Activated CD4-positive, CD25-positive, alpha-beta regulatory T cell (primary cell): ENCODE measurements at places on chromosomes 7 and 10.

GRCh38 chr10:114234132-114234531, 4.9 kb upstream of the VWA2 start:
- no peak for DNase-seq

DNA sequence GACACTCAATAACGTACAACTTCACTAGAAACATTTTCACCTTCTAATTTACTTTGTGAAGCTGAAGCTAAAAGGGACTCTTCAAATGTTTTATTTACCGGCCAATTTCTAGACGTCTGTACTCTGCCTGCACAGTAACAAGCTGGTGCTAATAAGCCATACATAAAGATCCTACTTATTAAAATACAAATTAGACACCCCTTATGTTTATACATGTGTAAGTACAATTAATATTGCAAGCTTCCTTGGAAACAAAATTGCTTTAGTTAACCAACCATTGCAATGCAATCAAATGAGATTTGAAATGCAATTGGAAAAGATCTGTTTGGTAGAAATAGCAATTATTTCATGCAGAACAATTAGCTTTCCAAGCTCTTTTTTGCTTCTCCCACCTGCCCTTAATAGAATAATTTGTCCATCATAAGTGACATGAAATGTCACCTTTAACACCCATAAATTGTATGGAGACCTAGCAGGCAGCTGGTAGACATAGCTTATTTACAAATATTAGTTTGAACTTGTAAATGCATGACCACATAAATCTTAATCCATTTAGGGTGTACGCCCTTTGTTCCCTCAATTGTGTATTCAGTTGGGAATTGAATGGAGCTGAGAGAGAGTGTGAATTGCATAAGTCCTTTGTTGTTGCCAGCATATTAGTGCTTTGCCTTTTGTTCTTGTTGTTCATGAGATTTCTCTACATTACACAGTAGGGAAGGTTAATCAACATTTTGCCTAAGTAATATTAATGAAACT, 277.1 kb downstream of the CACNA2D1 start:
- no peak for DNase-seq

- DNase-seq: no peak
These were observed 35.3 kb upstream of the STARD3NL start for GRCh38 chr7:38142736-38143135.

DNA sequence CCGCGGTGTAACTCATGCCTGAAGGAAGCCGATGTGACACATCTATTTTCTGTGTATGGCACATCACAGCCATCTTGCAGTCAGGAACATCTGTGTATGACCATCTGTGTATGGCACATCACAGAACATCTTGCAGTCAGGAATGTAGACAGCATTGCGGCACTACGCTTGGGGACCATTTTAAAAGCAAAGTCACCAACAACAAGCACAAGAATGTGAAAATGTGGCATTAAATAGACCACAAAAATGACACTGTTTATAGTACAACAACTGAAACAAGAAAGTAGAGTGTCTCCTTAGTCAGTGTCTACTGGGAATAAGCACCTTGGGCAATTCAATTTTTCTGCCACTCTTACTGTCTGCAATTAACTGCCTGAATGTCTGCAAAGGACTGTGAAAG, 124.4 kb downstream of the HGF start:
- DNase-seq: no peak

- DNase-seq: no peak
These were observed at the start of gene EPDR1 for GRCh38 chr7:37920305-37920848. Gene EPDR1, plus strand, starts transcription at chr7:37920640. Its CDS starts 300 bp downstream, at chr7:37920940.

- no peak for DNase-seq
These were observed 120.9 kb upstream of the ZNF438 start for GRCh38 chr10:31152421-31153135.

DNA sequence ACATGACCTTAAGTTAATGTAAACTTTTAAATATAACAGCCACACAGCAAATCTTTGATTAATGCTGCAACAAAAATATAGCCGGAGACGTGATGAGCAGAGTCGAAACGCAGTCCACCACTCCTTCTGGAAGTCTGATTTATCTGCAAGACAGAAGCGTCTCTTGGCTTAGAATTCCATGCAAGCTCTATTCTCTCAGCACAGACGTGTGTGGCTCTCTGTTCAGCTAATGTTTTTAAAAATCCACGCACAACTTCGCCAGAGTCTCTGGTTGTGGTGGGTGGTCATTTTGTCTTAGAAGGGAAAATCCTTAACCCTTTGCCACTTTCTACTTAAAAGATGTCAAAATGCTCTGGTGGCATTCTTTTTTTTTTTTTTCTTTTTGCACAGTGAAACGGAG, 438.0 kb upstream of the MGMT start:
- DNase-seq: no peak

GRCh38 chr10:86187499-86188239, 178.9 kb downstream of the GRID1 start:
- no peak for DNase-seq

GRCh38 chr10:17387861-17388503, 66.4 kb downstream of the ST8SIA6 start:
- no peak for DNase-seq

DNA sequence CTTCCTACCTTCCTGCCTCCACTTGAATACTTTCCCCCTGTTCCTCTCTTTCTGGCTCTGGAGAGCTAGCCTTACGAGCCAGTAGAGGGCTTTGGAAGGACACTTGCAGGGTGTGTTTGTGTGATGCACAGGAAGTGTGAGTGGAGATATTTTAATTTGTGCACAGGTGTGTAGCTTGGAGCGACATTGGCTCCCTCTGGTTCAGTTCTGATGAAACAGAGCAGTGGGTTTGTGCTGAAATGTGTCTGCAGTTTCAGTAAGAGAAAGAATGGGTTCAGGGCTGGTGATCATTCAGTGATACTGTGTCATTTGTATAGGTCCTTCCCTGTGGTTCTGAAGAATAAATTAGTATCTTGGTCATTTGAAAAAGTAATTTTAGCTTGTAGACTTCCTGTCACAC, 86.9 kb downstream of the SND1 start:
- no peak for DNase-seq

DNA sequence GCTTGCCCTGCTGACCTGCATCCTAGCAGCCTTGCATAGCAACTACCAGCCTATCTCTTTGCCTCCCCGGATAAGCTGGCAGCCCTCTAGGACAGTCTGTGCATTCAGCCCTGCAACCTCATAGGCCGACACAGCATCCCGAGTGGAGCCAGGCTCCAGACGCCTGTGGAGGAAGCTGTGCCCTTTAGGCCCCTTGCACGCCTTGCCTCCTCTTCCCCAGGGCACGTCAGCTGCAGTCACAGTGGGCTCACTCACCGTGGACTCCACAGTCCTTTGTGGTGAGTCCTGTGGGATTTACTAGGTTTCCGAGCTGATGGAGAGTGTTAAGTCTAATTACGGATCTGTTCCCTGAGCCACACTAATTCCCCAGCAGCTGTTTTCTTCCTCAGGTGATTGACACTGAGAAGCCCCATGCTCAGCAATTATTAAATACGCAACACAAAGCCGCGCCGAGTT, 540.0 kb downstream of the TCERG1L start:
- no peak for DNase-seq

DNA sequence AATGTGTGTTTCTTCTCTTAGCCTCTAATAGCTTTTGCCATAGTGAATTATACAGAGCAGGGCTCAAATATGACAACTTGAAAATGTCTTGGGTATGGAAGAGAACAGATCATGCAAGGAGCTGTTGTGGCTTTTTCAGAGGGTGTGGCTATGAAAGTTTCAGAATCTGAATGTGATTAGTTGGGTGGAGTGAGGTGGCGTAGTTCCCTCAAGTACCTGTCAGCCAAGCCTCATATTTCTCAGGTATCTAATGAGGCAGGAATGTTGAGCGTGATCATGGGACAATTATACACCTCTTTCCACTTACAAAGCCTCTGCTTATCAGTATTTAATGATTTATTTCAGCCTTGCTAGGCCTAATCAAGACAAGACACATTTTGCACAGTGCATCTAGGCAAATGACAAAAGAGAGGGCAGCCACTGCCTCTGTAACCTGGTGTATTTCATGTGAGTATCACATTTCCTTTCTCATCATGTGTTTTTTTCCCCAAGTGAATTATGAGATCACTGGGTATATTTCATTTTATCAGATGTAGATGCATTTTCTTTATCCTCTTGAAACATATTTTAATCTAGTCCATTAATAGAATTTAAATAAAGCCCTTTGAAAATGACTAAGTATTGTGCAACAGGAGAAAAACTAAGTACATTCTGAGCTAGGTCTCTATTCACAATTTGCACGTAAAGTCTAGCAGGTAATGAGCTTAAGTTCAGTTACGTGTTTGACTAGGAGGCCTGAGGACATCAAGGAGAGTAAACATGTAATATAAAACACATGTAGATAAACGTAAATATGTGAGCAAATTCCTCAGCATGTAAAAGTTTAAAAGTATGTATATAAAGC, 644.4 kb upstream of the IGFBP3 start:
- DNase-seq: no peak

GRCh38 chr10:70258216-70258615, 25.0 kb upstream of the PPA1 start:
- DNase-seq: no peak

DNA sequence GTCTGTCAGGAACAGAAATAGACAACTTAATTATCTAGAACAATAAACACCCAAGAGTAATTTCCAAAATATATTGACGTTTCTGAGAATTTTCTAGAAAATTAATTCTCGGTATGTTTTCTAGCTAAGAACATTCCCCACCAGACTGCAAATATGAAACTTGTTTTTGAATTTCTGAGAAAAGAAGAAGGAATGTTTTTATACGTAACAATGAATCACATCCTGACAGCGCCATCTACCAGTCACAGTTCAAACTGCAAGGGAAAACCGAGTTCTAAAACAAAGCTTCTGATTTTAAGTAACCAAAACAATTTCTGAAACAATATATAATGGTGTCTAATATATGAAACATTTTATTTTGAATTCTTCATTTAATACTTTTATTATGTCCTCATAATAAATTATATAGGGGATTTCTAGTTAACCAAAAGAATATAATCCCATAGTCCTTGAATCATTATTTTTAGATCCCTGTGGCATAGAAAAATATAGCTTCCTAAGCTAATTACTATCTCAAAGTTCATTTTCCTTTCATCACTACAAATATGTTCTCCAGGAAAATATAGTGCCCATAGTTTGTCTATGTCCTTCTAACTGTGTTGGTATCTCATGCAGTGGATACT, 34.5 kb upstream of the MEOX2 start:
- DNase-seq: no peak

DNA sequence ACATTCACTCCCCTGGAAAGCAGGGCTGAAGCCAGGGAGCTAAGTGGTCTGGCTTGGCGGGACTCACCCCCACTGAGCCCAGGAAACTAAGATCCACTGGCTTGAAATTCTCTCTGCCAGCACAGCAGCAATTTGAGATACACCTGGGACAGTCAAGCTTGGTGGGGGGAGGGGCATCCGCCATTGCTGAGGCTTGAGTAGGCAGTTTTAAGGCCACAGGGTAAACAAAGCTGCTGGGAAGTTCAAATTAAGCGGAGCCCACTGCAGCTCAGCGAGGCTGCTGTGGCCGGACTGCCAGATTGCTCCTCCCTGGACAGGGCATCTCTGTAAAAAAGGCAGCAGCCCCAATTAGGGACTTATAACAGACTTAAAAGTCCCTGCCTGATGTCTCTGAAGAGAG, 108.2 kb upstream of the FAM13C start:
- no peak for DNase-seq

DNA sequence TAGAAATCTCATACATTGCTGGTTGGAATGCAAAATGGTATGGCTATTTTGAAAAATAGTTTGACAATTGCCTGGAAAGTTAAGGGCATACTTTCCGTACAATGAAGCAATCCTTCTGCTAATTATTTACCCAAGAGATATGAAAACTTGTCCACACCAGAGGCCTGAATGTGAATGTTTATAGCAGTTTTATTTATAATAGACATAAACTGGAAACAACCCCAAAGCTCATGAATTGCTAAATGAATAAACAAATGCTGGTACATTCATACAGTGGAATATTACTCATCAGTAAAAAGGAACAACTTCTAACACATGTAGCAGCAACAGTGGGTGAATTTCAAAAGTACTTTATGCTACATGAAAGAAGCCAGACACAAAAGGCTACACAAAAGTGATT, 42.7 kb downstream of the MMRN2 start:
- DNase-seq: no peak

DNA sequence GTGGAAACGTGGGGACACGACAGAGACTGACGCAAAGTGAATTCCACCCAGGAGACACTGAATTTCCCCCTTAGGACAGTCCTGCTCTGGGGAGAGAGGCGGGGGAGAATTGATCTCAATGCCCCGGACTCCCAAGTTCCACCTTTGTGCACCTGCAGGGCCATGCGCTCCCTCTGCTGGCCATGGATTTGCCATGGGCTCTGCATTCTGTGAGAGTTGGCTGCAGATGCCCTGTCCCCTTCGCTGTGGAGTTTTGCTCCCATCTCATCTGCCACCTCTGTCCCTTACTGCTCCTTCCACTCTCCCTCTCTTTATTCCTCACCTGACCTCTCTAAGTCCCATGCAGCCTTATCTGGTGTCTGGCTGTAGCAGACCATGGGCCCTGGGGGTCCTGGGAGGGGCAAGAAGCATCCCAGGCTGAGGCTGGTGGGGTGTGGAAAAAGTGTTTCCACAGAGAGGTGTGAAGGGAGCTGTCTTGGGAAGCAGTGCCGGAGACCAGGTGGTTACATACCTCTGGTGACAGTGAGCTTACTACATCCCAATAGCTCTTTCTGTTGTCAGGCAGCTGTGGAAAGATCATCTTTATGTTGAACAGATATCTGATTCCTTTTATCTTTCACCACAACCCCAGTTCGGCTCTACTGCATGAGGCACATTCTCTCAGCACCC, 14.3 kb downstream of the GHRHR start:
- DNase-seq: no peak

DNA sequence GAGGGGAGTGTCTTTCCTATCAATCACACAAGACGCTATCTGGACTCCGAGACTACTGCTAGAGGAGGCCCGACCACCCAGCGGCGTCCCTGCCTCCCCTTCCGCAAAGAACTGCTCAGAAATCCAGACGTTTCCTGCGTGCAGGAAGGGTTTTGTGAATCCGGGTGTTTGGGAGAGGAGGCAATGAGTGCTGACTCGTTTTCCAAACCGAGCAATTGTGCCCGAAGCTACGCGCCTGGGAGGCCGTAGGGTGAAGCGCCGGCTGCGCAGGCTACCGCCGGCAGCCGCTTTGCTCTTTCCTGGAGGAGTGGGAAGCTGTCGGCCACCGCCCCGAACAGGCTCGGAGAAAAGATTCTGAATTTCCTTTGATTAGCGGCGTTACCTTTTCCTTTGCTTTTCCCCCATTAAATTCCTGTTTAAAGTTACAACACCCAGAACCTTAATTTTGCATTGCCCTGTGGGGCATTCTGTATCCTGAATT, 5.3 kb downstream of the VAX1 start:
- no peak for DNase-seq

DNA sequence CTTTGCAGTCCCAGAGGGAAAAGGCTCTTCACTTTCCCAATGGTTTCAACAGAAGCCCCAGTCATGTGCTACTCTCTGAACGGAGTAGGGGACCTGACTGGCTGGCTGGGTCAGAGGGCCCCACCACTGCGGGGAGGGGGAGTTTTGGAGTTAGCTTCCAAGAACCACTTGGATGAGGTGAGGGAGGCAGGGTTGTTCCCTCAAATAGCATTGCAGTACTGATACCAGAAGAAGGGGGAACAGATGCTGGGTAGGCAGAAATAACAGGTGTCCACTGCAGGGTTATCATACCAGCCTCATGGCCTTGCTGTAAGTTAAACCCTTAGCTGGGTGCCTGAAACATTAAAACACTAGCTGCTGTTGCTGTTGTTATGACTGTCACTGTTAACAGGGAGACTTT, 131.3 kb downstream of the UBE2H start:
- DNase-seq: no peak

GRCh38 chr10:71726580-71727104, 7.1 kb upstream of the C10orf105 start:
- no peak for DNase-seq
